ENCODE measurements at places on chromosomes 5 and 9.
A peak's percentile ranks its signal among the peaks of the same experiment; 100 is the strongest.

DNA sequence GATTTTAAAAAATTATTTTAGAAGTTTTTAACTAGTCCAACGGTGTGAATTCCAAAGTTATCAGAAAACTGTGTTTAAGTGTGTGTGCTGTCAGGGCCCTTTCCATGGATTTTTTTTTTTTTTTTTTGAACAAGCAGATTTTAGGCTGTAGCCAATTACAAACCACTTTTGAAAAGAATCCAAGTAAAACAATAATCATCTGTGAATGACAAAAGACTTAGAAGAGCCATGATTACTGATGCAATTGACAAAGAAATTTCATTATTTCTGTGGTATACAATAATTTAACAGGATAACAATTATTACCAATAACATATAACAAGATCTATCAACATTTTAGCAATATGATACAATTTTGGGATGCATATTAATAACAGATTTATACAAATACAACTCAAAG lies 16.2 kb upstream of the PAIP1 start:
- no peak for DNase-seq

DNA sequence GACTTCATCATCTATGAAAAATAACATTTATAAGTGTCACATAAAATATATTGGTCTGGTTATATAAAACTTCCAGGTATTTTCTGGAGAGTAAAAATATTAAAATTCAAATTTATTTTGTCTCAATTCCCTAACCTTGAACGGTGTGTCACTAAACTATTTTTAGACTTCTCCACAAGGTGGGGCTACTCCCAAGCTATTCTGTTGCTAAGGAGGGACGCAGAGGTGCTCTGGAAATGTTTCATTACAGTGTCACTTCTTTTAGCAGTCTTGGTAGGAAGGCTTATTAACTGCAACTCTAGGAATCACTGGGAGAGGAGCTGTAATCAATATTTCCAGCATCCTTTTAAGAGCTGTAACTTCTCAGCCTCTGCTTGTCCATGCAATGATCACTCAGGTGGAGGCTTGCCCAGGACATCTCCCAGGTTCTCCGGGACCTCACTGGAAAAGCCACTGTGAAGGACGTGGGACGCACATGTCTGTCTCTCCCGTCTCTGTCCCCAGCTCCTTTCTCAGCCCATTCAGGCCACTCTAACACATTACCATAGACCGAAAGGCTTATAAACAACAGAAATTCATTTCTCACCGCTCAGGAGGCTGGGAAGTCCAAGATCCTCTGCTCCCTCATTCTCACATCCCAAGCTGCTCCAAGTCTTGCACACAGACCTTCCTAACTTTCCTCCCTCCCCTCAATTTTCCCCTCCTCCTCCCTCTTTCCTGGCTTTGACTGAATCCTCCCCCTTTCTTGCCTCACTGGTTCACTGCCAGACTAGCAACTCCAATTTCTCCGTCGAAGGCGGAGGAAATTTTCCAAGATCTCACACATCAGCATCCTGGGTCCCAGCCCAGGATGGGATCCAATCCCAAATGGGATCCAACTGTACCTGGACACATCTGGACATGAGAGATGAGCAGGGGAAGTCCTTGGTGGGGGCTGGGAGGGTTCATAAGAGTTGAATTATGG lies 32.7 kb upstream of the DNAH5 start:
- DNase-seq, result no peak

GRCh38 chr5:62144401-62145022 lies 161.5 kb upstream of the KIF2A start:
- no peak for DNase-seq

DNA sequence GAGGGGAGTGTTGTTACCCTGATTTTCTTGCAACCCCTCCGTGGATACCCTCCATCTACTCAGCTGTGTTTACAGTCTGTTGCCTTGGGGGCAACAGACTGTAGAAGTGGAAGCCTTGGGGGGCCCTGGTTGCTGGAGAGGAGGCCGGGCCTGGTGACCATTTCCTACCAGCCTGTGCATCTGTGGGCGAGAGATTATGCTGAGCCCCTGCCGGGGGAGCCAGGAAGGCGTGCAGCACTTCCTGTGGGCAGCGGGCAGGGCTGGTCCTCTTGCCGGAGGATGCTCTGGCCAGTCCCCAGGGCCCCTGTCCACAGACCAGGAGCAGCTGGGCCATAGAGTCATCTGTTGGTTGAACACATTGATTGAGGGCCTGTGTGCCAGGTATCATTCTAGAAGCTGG lies 11.1 kb downstream of the ERGIC1 start:
- no peak for DNase-seq

- DNase-seq, result no peak
These were observed 229.4 kb downstream of the FSTL4 start for GRCh38 chr5:133382661-133383579.

GRCh38 chr5:174991847-174992246 lies 267.5 kb downstream of the MSX2 start:
- no peak for DNase-seq

DNA sequence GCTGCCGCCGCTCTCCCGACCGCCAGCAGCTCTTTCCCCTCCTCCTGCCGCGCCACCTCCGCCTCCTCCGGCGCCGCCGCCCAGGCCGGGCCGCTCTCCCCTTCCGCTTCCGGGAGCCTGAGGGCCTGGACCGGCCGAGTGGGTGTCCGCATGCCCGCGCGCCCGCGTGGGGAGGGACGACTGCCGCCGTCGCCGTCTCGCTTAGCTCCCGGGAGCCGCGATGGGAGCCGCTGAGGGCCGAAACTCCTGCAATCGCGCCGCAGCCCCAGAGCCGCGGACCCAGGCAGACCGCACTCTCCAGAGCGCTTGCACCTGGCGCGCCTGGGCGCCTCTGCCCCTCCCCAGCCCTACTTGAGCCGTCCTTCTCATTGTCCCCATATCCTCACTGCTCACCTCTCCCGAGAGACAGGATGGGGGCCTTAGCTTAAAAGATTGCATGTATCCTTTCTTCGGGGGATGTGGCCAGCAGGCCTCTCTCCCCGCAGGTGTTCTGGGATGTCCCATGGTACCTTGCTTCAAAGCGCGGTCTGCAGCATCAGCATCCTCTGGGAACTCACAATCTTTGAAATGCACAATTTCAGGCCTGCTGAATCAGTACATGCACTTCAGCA lies at the start of gene ZDHHC21:
Gene ZDHHC21, minus strand, starts transcription at position 182 of the 611 bp plus-strand sequence. CDS start 19,092 bp downstream, outside the sequence.
- DNase-seq, result peak; percentile 78

DNA sequence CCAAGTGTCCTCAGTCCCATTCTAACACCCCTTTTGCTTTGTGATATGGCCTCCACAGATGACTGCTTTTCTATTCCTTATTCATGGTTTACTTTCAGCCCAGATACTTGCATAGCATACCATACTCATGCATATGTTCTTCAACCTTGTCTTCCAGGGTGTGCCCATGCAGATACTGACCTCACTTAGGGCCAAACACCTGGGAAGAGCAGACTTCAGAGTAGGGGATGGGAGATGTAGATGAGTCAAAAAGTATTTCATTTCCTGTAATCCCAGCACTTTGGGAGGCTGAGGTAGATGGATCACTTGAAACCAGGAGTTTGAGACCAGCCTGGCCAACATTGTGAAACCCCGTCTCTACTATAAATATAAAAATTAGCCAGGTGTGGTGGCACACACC lies 58.3 kb downstream of the NRG2 start:
- DNase-seq, result no peak

- no peak for DNase-seq
These were observed 437.3 kb upstream of the MPDZ start for GRCh38 chr9:13716601-13717321.

- DNase-seq, result no peak
These were observed 7.8 kb downstream of the DMRT2 start for GRCh38 chr9:1057910-1058309.

DNA sequence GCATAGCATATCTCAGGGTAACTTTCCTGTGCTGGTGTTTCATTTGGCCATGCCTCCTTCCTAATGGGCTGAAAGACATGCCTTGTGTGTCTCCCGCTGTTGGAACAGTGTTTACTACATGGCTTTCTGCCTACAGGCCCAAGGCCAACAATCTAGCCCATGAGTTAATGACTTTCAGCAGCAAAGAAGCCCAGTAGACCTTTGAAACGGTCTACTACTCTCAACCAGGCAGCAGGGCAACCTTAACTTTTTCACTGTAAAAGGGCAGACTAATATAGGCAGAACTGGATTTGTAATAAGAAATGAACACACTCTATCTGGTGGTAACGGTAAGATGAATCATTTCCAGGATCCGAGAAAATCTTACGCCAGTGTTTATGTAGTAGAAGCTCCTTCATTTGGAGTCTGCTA lies 21.0 kb downstream of the C5orf15 start:
- no peak for DNase-seq

GRCh38 chr5:111667128-111667736 lies 89.8 kb downstream of the NREP start:
- no peak for DNase-seq

DNA sequence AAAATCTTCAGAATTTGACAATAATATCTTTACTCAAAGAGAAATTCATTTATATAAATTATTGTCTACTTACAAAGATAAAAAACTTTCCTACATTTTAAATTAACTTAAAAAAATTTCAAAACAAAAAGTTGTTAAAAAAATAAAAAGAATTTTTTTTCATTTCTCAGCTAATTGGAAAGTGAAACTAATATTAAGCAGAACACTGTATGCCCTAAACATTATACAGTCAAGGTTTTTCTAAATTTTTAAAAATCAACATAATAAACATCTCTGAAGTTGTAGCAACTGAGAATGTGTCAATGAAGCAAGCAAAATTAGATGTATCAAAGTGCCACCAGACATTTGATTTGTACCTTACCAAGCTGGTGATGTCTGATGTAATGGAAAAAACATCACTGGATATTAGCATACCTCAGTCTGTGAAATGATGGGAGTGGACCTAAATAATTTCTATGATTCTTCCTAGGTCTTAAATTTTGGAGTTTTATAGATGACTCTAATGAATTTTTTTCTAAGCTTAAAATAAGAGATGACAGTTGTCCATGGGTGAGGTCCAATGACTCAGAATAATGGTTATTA lies 290.1 kb downstream of the ADAMTS6 start:
- DNase-seq, result no peak

- no peak for DNase-seq
These were observed 71.4 kb upstream of the MOCS2 start for GRCh38 chr5:53180991-53181390.

DNA sequence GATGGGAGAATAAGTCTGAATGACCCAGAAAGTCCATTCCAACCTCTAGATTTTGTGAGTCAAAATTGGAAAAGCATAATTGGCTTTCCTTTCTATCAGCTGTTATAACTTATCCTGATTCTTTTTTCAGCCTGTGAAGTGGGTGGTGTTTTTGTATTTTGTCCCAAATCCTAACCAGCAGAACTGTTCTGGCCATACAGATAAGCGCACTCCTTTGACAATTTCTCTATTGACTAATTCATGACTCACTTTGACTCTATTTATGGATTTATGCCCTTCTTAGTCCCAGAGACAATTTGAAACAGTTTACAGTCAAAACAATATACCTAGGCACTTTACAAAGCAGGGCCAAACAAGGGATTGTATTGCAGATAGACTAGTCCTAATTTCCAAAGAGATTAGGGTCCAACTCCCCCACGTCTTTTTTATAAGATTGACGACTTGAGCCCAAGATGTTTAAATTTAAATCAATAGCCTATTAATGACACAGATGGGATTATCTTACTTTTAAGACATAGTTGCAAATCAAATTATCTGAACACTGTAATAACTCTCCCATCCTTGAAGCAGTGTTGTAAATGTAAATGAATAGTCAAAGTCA lies 301.7 kb upstream of the SEMA6A start:
- no peak for DNase-seq

- DNase-seq, result no peak
These were observed 4.9 kb upstream of the NR5A1 start for GRCh38 chr9:124511891-124512805.

GRCh38 chr5:95142145-95142544 lies 142.7 kb downstream of the MCTP1 start:
- no peak for DNase-seq

GRCh38 chr5:167232675-167233311 lies 1058.7 kb upstream of the WWC1 start:
- no peak for DNase-seq

GRCh38 chr9:26264709-26265601 lies 586.7 kb upstream of the TUSC1 start:
- no peak for DNase-seq

GRCh38 chr9:108816037-108816436 lies 39.7 kb downstream of the ACTL7B start:
- peak; percentile 19 for DNase-seq

GRCh38 chr5:39466846-39467245 lies 42.1 kb upstream of the DAB2 start:
- DNase-seq, result no peak

- no peak for DNase-seq
These were observed 28.5 kb downstream of the GSN start for GRCh38 chr9:121296213-121297127.

- DNase-seq, result no peak
These were observed 87.6 kb downstream of the UGCG start for GRCh38 chr9:111984086-111984802.

GRCh38 chr5:88881571-88881971 lies 1.4 kb downstream of the MEF2C start:
- no peak for DNase-seq

DNA sequence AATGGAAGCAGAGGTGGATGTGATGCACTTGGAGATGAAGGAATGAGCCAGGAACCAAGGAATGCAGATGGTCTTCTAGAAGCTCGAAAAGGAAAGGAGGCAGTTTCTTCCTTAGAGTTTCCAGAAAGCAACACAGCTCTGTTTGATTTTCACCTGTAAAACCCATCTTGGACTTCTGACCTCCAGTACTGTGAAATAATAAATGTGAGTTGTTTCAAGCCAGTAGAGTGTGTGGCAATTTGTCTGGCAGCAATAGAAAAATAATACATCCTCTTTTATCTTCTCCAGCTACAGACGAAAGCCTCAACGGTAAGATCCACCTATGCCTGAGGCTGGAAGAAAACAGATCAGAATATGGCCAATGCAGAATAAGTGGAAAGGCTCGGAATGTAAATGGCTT lies 199.7 kb downstream of the HINT1 start:
- no peak for DNase-seq

DNA sequence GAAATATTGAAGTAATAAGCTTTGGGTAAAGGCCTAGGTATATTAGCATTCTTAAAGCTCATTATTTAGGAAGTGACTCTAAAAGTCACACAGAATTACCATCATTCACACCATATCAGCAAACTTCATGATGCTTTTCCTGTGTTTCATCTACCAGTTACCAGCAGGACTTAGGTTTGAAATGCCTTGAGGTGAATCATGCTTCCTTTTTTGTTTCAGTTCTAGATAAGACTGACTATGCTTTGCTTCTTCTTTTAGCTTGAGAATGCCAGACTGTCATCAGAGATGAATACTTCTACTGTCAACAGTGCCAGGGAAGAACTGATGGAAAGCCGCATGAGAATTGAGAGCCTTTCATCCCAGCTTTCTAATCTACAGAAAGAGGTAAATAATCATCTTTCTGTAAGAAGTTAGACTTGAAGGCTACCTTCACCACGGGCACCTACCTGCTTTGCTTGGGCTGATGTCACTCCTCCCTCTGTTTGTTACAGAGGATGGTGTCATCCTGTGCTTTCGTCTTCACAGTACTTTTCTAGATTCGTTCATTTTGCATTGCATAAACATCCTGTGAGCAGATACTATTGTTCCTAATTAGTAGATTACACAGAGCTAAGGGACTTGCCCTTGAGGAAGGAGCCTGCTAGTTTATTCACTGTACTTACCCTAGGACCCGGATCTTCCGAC lies 34.7 kb downstream of the LMNB1 start:
- no peak for DNase-seq

GRCh38 chr5:176781638-176782570 lies 28.5 kb upstream of the UNC5A start:
- no peak for DNase-seq

GRCh38 chr5:175588709-175589429 lies 69.0 kb upstream of the HRH2 start:
- DNase-seq, result peak; percentile 51

GRCh38 chr9:4131946-4132345 lies 167.9 kb downstream of the GLIS3 start:
- no peak for DNase-seq

- no peak for DNase-seq
These were observed 722 bp downstream of the TBC1D9B start for GRCh38 chr5:179906795-179907555.

All from left ventricle myocardium inferior (tissue), 1 donor.